Omental fat pad (tissue), 4 donors: ENCODE measurements at places on chromosomes 11 and 22.

- no peak for DNase-seq
Measured at GRCh38 chr11:46391578-46392420, at the start of gene CHRM4. Gene CHRM4 (minus strand): TSS chr11:46391776. CDS start chr11:46386557, 5,219 bp downstream.

- no peak for DNase-seq
Measured at GRCh38 chr11:1036931-1037330, 413 bp upstream of the MUC6 start.

GRCh38 chr22:50444663-50445062 is 30.2 kb downstream of the SBF1 start:
- DNase-seq: no peak

DNA sequence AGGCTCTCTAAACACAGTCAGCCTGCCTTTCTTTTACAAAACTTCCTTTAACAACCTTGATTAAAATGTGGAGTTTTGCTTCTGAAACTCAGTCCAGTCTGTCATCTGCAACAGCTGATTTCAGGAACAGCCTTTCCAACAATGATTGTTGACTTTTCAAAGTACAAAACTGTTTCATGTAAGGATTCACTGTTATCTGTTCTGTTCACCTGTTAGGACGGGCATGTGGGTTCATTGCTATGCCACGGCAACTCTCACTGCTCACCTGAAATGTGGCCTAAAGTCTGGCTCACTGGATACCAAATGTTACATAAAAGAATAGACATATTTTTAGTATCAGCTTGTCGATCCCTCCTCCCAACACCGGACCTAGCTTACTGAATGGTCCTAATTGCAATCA is 242.8 kb downstream of the LUZP2 start:
- no peak for DNase-seq

- peak; percentile 81 for DNase-seq
Measured at GRCh38 chr22:46754110-46754799, 8.2 kb upstream of the TBC1D22A start.
